ENCODE measurements at places on chromosomes 7 and 10.

DNA sequence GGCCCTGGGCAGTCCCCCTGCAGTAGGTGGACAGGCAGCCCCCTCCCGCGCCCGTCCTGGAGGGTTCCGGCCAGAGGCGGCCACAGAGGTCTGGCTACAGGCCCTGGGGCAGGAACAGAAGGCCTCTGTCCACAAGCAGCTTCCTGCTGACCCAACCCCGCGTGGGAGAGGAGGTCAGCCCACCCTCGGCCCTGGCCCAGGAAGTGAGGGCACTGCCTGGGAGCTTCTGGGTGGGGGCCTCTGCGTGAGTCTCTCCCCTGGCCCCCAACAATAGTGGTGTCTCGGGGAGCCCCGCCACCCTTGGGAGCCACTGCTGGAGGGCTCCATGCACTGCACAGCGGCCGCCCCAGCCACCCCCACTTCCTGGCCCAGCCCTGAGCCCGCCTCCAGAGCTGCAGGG lies 4.7 kb downstream of the MICALL2 start:
- DNase-seq, result no peak

DNA sequence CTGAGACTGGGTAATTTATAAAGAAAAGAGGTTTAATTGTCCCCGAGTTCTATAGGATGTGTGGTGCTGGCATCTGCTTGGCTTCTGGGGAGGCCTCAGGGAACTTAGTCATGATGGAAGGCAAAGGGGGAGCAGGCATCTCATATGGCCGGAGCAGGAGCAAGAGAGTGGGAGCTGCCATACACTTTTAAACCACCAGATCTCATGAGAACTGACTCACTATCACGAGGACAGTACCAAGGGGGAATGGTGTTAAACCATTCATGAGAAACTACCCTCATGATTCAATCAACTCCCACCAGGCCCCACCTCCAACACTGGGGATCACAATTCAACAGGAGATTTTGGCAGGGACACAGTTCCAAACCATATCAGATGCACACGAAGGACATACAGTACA lies 199.9 kb upstream of the DPP6 start:
- no peak for DNase-seq

GRCh38 chr10:26821699-26822570 lies 38.8 kb downstream of the ABI1 start:
- no peak for DNase-seq

DNA sequence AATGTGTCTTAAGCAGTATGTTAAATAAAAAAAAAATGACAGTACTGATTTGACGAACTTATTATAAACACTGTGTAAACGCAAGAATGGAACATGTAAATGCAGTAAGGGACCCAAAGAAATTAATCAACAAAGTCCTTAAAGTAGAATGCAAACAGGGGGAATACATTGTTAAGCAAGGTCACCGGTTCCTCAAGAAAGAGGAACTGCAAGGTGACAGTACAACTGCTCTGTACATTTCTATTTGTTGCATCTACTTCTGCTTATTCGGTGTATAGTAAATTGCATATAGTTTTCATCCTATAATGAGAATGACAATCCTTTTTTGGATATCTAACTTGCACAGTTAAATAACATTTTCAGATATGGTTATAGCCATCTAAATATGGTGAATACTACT lies 387.0 kb upstream of the SEMA3D start:
- DNase-seq, result no peak

DNA sequence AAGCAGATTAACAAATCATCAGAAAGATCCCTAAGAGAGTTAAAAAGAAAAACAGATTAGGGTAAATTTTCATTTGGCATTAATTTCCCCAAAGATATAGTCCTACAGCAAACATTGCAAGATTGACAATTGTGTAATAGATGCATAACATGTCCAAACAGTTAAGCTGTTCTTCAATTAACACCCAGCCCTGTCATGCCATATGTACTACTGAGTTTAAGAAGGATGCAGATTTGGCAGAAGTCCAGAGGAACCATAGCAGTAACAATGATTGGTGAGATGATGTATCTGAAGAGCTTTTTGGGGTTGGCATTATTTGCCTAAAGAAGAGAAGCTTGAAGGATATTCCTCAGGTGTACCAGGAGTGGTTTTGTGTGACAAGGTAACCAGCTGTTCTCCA lies 287.6 kb downstream of the LRMDA start:
- no peak for DNase-seq

DNA sequence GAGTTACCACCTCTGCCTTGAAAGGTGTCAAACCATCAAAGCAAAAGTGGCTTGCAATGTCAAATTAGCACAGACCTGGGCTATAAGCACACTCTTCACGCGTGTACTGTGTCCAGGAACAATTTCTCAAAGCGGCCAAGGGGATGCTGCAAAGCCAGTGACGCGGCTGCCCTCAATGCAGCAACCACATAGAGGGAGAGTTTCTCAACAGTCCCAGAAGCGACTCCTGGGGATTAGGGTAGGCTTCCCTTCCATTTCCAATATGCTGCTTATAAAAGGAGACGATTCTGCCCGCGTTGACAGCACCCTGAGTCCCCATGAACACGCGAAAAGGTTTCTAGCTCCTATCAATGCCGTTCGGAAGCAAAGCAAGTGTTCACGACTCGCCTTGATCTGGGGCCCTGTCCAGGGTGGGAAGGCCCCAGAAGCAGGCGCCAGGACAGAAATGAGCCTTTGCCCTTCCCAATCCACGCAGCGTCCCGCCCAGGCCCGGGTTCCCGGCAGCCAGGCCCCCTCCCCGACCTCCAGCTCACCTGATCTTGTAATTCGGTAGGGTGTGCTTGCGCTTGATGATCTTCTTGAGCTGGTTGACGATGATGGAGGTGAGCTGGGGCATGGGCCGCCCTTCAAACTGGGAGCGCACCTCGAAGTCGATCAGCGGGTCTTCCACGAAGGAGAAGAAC lies 1.3 kb downstream of the PDZD8 start:
- DNase-seq, result peak; percentile 58

DNA sequence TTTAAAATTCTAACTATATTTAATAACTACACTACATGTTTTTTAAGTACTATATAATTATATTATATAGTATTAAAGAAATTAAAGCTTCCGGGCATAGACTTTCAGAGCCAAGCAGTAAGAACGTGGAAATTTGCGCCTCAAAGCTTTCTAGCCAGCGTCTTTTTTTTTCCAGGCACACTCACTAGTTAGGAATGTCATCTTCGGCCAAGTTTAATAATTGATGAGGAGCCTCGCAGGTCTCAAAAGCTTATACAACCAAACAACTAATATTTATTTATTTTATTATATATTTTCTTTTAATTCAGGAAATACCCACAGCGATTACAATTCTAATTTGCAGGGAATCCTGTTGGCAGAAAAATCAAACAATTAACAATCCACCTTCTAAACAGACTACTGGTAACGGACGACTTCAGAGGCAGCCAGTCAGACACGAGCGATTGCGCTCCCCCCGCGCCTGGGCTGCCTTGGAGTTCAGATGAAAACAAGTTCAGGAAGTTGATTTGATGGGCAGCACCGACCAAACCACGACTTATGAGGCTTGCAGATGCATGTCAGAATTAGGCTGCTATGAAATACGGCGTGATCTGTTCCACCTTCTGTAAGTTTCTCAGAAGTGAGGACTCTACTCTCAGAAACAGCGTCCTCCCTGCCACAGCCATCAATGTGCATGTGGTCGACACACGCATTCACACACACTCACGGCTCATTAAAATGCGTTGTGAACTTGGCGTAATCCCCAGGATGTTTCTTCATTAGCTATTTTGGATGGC lies 431.8 kb upstream of the MGMT start:
- DNase-seq, result no peak
